ENCODE measurements at places on chromosomes 4 and X. TPM values are rescaled to one million over a fixed set of nuclear protein-coding genes. Genes with fewer than 3 reads are reported as not detected.

DNA sequence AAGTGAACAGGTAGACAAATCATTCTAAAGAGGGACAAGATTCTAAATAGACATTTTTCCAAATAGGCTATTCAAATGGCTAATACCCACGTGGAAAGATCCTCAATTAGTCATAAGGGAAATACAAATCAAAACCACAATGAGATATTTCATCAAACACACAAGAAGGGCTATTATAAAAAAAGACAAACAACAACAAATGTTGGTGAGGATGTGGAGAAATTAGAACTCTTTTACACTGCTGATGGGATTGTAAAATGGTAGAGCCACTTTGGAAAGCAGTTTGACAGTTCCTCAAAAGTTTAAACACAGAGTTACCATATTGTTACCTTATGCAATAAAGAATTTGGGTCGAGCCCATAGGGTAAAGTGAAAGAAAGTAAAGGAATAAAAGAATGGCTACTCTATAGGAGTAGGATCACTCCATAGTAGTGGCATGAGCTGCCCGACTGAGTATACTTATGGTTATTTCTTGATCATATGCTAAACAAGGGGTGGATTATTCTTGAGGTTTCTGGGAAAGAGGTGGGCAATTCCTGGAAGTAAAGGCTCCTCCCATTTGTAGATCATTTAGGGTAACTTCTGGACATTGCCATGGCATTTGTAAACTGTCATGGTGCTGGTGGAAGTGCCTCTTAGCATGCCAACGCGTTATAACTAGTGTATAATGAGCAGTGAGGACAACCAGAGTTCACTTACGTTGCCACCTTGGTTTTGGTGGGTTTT, 58.9 kb upstream of the FAM9C start:
- no peak overlapping the region for H3K4me3 ChIP-seq
- H3K36me3 ChIP-seq, result no peaks in the 10 kb centered on the region
- no peak for DNase-seq
- peaks cover 46% of the 10 kb centered on the region for H3K4me1 ChIP-seq
- H3K27ac ChIP-seq, result no peak overlapping the region

GRCh38 chr4:23828020-23828715, 61.7 kb downstream of the PPARGC1A start:
- no peaks in the 10 kb centered on the region for H3K27me3 ChIP-seq
- no peaks in the 10 kb centered on the region for H3K36me3 ChIP-seq
- no peak for DNase-seq

GRCh38 chr4:57490520-57491255, 380.5 kb upstream of the IGFBP7 start:
- DNase-seq, result no peak
- no peaks in the 10 kb centered on the region for H3K36me3 ChIP-seq
- no peaks in the 10 kb centered on the region for H3K27me3 ChIP-seq
- H3K27ac ChIP-seq, result no peak overlapping the region

DNA sequence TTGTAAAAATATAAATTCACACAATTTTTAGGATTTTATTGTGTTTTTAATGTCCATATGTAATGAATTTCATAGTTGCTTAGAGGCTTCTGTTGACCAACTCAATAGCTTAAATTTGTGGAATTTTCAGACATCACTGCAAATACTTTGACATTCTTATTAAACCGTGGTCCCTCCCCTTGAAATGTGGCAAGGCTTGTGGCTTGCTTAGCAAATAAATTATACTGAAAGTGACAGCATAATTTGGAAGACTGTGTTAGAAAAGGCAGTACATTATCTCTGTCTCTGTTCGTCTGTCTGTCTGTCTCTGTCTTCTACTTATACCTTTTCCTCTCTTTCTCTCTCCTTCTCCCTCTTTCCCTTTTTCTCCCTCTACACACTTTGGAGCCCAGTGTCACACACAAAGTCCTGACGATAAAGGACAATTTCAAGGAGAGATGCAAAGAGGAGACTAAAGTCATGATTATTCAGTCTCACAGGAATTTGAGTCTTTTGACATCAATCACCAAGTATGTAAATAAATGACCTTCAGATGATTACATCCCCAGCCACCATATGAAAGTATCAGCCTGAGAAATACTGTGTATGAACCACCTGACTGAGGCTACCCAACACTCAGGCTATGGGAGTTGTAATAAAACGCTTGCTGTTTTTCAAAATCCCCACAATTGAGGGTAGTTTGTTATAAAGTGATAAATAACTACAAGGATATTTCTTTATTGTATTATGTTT, 21.0 kb upstream of the UGT2B7 start:
- no peak overlapping the region for H3K4me3 ChIP-seq
- H3K27me3 ChIP-seq, result no peaks in the 10 kb centered on the region
- DNase-seq, result no peak

DNA sequence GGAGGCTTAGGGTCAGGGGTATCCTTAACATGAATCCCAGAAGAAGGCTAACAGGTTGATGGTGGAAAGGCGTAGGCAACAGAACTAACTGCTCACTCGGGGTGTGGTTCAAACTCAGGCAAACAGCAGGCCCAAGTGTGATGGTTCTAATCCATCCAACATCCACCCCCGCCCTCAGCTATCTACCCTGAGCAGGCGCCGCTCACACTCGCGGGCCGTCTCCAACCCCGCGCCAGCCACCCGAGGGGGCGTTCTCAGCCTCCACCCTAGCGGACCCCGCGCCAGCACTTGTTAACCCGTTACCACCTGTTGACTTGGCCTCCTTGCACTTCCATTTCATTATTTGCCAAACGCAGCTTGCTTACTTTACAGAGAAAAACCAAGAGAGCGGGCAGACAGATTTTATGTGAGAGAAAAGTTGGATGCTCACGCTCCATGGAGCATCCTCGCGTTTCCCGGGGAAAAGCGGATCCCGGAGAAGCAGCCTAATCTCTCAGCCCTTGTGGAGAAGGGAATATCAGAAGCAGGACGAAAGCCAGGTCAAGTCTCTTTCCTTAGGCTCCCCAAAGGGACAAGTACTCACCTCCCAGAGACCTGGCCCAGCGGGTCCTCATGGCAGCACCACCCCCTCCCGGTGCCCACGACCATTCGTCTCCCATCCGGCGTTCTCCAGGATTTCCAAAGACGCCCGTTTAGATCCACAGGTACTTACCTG, 773 bp downstream of the SNCA start:
- H3K36me3 ChIP-seq, result no peaks in the 10 kb centered on the region
- H3K27me3 ChIP-seq, result peaks cover 22% of the 10 kb centered on the region
- no peak overlapping the region for H3K27ac ChIP-seq
- DNase-seq, result no peak
- peaks cover 22% of the 10 kb centered on the region for H3K4me1 ChIP-seq

GRCh38 chr4:31929676-31930345, 1209.6 kb downstream of the PCDH7 start:
- H3K4me3 ChIP-seq, result no peak overlapping the region
- no peaks in the 10 kb centered on the region for H3K36me3 ChIP-seq
- H3K4me1 ChIP-seq, result no peaks in the 10 kb centered on the region
- H3K27ac ChIP-seq, result no peak overlapping the region
- no peaks in the 10 kb centered on the region for H3K27me3 ChIP-seq
- DNase-seq, result no peak

GRCh38 chr4:56752985-56753384, 68.5 kb downstream of the SPINK2 start:
- H3K4me3 ChIP-seq, result no peak overlapping the region
- no peak for DNase-seq
- no peak overlapping the region for H3K27ac ChIP-seq
- H3K36me3 ChIP-seq, result no peaks in the 10 kb centered on the region

- H3K27ac ChIP-seq, result no peak overlapping the region
- no peaks in the 10 kb centered on the region for H3K4me1 ChIP-seq
- no peak overlapping the region for H3K4me3 ChIP-seq
Observed at GRCh38 chrX:107804427-107804826, 21.2 kb upstream of the MID2 start.

DNA sequence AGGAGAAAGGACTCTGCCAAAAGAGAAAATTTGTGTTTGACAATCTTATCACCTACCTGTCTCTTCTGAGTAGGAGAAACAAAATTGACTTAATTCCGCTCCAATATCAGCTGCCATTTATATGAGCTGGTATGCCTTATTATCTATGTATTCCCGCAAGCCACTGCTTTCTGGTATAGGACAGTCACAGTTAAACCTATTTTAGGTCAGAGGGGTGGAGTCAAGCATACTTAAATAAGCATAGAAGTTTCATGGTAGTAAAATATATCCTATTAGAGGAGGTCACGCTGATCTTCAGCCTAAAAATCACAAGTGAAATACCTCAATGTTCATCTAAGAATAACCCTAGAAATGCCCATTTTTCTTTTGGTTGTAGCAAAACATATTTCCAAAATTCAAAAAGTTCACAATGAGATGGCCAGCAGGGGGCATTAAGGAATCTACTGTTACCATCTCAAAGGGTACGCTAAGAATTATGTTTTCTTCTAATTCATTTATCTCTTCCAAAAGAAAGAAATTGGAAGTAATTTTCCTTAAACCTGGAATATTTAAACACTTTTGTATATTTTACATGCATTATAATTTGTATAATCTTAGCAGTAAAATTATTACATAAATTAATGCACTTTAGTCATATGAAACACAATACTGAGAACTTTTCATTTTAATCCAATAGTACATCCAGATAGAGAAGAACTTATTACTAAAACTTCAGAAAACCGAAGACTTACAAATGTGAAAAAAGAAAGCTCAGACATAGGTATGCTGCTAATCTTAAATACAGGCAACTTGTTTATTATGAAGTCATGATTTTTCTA, 10.5 kb downstream of the PPAT start:
- no peaks in the 10 kb centered on the region for H3K36me3 ChIP-seq
- H3K27ac ChIP-seq, result no peak overlapping the region
- H3K4me1 ChIP-seq, result no peaks in the 10 kb centered on the region
- no peak overlapping the region for H3K4me3 ChIP-seq
- peak; percentile 47 for DNase-seq
- no peaks in the 10 kb centered on the region for H3K27me3 ChIP-seq

DNA sequence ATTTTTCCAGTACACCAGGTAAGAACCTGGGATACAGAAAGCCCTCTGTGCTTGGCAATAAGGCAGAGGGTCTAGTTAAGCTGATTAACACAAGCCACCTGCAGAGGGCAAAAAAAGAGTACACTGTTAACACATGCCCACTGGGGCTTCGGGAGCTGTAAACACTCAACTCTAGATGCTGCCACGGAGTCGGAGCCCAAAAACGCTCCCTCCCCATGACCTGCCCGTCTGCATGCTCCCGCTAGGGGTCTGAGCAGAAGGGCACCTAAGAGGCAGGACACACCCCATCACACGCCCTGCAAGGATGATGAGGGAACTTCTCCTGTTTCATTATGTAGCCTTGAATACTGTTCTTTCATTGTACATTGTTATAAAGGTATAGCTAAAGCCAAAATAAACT, 715.6 kb upstream of the AADAT start:
- no peak for DNase-seq
- H3K4me3 ChIP-seq, result no peak overlapping the region
- H3K4me1 ChIP-seq, result no peaks in the 10 kb centered on the region
- no peaks in the 10 kb centered on the region for H3K27me3 ChIP-seq

GRCh38 chr4:55385201-55385649, 10.5 kb upstream of the TMEM165 start:
- H3K36me3 ChIP-seq, result no peaks in the 10 kb centered on the region
- H3K27me3 ChIP-seq, result no peaks in the 10 kb centered on the region
- H3K4me1 ChIP-seq, result no peaks in the 10 kb centered on the region

DNA sequence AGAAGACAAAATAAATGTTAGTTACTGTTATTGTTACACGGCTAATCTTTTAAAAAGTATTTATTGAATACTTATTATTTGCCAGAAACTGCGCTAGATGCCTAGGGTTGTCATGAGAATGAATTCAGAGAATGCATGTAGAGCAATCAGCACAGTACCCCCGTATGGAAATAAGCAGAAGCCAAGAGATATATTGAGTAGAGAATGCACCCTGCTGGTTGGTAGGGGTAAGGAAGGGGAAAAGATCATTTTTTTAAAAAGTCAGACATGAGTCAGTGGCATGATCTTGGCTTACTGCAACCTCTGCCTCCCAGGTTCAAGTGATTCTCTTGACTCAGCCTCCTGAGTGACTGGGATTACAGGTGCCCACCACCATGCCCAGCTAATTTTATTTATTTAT, 13.1 kb upstream of the DRP2 start:
- H3K4me3 ChIP-seq, result no peak overlapping the region
- no peak for DNase-seq
- no peak overlapping the region for H3K27ac ChIP-seq

GRCh38 chr4:78776079-78776728, at the start of gene BMP2K:
Gene BMP2K (plus strand): TSS chr4:78776350. CDS start chr4:78776544, 194 bp downstream.
- peak within 1 kb of the TSS; percentile 77 for H3K27ac ChIP-seq
- peaks cover 13% of the 10 kb centered on the region for H3K4me1 ChIP-seq
- peak; percentile 77 for DNase-seq
- peak within 1 kb of the TSS; percentile 91 for H3K4me3 ChIP-seq

- DNase-seq, result no peak
- peaks cover 3% of the 10 kb centered on the region for H3K4me1 ChIP-seq
- no peak overlapping the region for H3K4me3 ChIP-seq
- no peak overlapping the region for H3K27ac ChIP-seq
Observed at GRCh38 chr4:81030981-81031791, 678 bp downstream of the BMP3 start.

DNA sequence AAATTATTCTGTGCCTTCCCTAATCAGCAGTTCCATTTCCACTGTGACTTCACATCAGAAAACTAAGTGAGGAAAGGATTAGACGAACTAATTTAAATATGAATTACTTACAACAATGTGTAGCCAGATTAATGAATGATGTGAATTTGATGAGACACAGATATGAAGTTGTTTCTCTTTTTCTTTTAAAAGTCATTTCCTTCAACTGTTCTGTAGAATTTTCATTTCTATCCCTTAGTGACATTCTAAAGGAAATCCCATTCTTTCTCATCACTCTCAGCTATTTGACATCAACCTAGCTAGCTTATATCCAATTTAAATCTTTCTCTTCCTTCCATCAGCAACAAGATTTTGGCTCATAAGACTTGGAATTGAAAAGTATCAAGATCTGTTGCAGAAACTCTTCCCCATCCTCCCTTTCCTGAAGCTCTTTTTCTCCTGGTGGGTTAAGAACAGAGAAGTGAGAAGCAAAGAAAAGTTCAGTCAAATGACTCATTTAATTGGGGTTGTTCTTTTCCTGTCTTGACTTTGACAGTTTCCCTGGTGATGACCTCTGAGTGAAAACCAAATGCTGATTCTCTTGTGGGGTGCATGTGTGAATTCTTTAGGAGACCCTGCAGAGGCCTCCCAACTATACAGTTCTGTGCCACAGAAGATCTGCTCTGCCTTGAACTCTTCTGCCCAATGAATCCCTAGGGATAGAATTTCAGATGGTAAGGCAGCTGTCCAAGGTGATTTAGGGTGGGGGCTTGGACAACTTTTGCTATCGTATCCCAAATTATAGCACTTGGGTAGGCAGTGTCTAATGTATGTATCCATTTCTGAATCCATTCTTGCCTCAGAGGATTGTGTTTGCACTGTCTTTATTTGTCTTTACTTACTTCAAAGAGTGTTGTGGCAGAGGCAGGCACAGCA, 232.5 kb upstream of the GPRIN3 start:
- H3K27me3 ChIP-seq, result no peaks in the 10 kb centered on the region
- no peak overlapping the region for H3K4me3 ChIP-seq
- no peaks in the 10 kb centered on the region for H3K4me1 ChIP-seq
- DNase-seq, result no peak
- H3K36me3 ChIP-seq, result no peaks in the 10 kb centered on the region

- no peak overlapping the region for H3K4me3 ChIP-seq
- DNase-seq, result no peak
- H3K4me1 ChIP-seq, result no peaks in the 10 kb centered on the region
- H3K36me3 ChIP-seq, result no peaks in the 10 kb centered on the region
- H3K27me3 ChIP-seq, result no peaks in the 10 kb centered on the region
Observed at GRCh38 chr4:71501992-71502391, 163.2 kb downstream of the SLC4A4 start.

Gene ASB5
- polyA plus RNA-seq, result not detected

Gene GIMD1
- polyA plus RNA-seq, result not detected

Gene CFI
- not detected for polyA plus RNA-seq

Gene SFRP2
- not detected for polyA plus RNA-seq

Gene CXCL6
- polyA plus RNA-seq, result not detected

Gene GC
- polyA plus RNA-seq, result not detected

Gene IL2
- 0.57 TPM for polyA plus RNA-seq

Gene EGFL6
- not detected for polyA plus RNA-seq

Gene NAT8L
- polyA plus RNA-seq, result not detected

Gene BST1
- polyA plus RNA-seq, result 0.53 TPM

All from CD4-positive, alpha-beta memory T cell (primary cell).